ENCODE measurements at places on chromosomes 4 and X. TPM values are rescaled to one million over a fixed set of nuclear protein-coding genes. Genes with fewer than 3 reads are reported as not detected.

DNA sequence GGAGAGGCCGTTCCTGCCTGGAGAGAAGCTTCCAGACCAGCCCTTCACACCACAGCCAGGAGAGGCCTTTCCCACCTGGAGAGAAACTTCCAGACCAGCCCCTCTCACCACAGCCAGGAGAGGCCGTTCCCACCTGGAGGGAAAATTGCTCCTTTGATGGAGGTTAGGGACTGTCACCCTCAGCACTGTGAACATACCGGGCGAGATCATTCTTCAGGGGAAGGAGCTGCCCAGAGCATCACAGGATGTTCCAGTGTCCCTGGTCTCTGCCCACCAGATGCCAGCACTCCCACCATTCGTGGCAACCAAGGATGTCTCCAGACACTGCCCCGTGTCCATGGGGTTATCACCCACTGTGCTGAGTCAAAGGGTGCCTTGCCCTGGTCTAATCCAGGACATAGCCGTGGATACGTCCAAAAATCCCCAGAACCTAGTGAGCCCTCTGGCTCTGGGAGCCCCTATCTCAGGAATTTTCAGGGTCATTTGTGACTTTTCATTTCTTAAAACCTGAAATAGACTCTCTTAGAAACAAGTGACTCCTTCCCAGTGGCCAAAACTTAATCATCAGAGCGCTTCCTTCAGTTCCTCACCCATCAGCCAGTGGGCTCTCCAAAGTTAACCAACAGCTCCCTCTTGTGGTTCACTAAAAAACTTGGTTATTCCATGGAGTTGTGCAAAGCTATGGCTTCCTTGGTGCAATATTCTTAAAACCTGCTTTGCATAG, 80.2 kb downstream of the CRMP1 start:
- no peak overlapping the region for H3K27ac ChIP-seq
- no peaks in the 10 kb centered on the region for H3K36me3 ChIP-seq
- no peaks in the 10 kb centered on the region for H3K27me3 ChIP-seq
- H3K4me3 ChIP-seq = no peak overlapping the region

GRCh38 chr4:69707807-69708206, 52.6 kb downstream of the SULT1B1 start:
- no peak overlapping the region for H3K27ac ChIP-seq
- DNase-seq = no peak
- no peaks in the 10 kb centered on the region for H3K36me3 ChIP-seq
- H3K4me1 ChIP-seq = no peaks in the 10 kb centered on the region
- H3K4me3 ChIP-seq = no peak overlapping the region
- no peaks in the 10 kb centered on the region for H3K27me3 ChIP-seq

DNA sequence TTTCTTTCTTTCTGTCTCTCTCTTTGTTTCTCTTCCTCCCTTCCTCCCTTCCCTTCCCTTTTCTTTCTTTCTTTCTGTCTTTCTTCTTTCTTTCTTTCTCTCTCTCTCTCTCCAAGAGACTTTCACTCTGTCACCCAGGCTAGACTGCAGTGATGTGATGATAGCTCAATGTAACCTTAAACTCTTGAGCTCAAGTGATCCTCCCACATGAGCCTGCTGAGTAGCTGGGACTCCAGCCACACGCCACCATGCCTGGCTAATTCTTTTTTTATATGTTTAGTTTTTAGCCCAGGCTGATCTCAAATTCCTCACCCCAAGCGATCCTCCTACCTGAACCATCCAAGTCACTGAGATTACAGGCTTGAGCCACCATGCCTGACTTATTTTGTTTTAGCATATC, 64.3 kb upstream of the EMCN start:
- DNase-seq = peak; percentile 62
- peaks cover 16% of the 10 kb centered on the region for H3K4me1 ChIP-seq
- H3K27ac ChIP-seq = peak overlapping the region; percentile 79
- H3K4me3 ChIP-seq = no peak overlapping the region
- H3K36me3 ChIP-seq = no peaks in the 10 kb centered on the region

DNA sequence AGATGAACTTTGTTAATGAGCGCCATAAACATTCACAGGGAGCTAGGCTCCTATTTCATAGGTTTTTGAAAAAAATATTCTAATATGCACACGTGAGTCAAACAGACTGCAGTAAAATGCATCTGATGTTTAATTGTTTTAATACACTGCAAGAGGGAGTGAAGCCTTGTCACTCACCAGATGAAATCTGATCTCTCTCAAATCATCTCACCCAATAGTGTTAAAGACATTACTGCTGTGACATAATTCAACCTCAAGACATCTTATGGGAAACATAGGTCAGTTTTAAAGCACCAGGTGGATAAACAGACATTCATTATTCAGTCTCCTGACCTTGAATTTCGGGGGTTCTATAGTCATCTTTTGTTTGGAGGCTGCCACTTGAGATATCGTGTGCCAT, 148.3 kb downstream of the MAML3 start:
- H3K4me1 ChIP-seq = peaks cover 18% of the 10 kb centered on the region
- H3K4me3 ChIP-seq = no peak overlapping the region
- H3K27ac ChIP-seq = no peak overlapping the region
- H3K27me3 ChIP-seq = no peaks in the 10 kb centered on the region
- no peaks in the 10 kb centered on the region for H3K36me3 ChIP-seq

The PCSK1N gene
- not detected for total RNA-seq

The CYTL1 gene
- not detected for total RNA-seq

The BEX1 gene
- total RNA-seq = not detected

The UXT gene
- total RNA-seq = 120 TPM

The COL25A1 gene
- 0.85 TPM for total RNA-seq

The PDCL2 gene
- total RNA-seq = not detected
